ENCODE measurements at places on chromosomes 16 and 17.
A peak's percentile ranks its signal among the peaks of the same experiment; 100 is the strongest.

DNA sequence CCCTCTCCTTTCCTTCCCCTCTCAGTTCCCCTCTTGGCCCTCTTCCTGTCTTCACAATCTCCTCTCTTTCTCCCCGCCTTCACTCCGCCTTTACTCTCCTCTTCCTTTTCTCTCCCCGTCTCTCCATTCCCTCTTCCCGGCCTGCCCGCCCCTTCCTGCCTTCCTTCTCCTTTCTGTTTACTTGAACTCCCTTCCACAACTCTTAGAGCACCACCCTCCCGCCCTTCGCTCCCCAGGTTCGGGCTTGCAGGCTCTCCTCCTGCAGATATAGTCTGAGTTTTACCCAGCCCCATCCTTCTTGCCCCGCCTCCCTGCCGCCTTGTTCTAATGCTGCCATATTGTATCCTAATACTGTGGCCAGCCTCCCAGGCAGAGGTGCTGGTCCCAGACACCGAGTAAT lies 201.5 kb upstream of the N4BP1 start:
- DNase-seq = no peak

DNA sequence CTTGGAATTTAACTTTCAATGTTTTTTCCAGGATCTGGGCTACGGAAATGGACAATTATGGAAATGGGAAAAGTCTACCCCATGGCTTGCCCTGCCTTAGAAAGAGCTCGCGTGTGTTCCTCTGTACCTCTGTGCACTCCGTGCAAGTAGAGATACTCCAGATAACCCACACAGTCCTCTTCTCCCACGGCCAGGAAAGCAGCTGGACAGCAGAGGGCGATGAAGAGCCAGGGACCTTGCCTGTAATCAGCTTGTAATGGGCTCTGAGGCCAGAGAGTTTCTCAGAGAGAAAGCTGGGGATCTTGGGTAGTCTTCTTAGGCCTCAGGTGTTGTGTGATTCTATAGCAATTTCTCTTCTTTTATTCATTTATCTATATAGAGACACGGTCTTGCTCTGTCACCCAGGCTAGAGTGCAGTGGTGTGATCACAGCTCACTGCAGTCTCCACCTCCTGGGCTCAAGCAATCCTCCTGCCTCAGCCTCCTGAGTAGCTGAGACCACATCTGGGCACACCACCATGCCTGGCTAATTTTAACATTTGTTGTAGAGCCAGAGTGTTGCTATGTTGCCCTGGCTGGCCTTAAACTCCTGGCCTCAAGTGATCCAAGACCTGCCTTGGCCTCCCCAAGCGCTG lies 2.4 kb upstream of the SOCS7 start:
- peak; percentile 78 for DNase-seq

DNA sequence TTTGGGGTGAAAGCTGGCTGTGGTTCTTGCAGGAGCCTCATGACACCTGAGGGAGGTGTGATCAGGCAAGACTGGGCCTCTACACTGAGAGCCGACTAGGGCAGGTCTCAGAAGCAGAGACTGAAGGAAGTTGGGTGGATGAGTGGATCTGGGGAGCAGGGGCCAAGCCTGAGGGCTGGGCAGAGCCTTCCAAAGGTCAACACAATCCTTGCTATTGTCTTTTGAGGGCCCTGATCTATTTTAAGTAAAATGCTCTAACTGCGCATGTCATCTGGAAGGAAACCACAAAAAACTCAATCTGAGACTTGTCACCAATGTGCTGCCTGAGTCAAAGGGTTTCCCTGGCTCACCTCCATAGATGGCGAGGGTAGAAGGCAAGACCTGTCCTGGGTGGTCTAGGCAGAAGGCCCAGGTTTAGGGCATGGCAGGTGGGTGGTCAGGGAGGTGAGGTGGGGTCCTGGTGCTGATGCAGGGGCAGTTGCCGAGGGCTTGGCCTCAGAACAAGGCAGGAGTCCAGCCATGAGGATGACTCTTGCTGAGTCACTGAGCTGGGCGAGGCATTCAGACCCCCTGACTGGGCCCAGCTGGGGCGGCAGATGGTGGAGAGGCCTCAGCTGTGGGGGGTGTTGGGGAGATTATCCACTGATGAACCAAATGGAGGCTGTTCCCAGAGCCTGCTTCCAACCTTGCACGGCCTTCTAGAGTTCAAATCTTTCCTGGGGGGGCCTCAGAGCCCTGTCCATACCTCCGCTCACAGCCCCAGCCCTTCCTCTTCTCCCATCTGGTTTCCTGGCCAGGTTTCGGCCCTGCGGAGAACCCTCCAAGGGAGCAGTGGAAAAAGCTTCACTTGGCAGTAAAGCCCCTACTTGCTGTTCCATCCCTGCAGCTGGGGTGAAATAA lies 5.1 kb downstream of the MVP start:
- DNase-seq = no peak

DNA sequence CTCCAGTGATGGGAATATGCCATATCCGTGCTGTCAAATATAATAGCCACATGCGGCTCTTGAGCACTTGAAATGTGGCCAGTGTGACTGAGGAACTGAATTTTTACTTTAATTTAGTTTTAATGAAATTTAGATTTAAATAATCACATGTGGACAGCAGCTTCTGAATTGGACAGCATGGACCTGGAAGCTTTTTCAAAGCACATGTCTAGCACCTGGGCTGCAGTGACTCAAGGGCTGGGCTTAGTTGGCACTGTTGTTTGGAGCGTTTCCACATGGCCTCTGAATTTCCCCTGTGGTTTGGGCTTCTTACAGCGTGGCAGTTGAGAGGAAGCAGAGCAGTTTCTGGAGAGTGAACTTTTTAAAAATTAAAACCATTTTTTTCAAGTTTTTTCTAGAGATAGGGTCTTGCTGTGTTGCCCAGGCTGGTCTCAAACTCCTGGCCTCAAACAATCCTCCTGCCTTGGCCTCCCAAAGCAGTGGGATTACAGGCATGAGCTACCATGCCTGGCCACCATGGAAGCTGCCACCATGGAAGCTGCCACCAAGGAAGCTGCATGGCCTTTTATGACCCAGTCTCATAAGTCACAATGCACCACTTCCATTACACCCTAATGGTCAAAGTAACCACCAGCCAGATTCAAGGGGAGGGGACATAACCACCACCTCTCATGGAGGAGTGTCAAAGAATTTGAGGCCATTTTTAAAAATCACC lies 6.7 kb upstream of the TOB1 start:
- no peak for DNase-seq

GRCh38 chr17:13350466-13350865 lies 251.3 kb downstream of the HS3ST3A1 start:
- no peak for DNase-seq

DNA sequence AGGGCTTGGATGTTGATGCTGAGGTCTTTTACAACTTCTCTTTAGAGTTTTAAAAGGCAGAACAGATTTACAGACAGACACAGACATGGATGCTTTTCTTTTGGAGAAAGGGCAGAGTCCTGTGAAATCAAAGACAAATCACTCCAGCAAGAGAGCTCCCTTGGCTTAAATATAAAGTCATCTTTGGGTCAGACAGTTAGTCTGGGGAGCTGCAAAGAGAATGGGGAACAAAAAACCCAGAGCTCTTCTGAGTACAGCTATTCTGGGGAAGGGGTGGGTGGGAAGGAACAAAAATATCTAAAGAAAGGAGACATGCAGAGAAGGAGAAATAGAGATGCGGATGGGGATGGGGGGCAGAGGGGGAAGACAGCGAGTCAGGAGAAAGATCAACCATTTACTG lies 266.6 kb downstream of the XYLT1 start:
- no peak for DNase-seq

GRCh38 chr16:559021-559380 lies 1.2 kb upstream of the PRR35 start:
- DNase-seq = no peak

DNA sequence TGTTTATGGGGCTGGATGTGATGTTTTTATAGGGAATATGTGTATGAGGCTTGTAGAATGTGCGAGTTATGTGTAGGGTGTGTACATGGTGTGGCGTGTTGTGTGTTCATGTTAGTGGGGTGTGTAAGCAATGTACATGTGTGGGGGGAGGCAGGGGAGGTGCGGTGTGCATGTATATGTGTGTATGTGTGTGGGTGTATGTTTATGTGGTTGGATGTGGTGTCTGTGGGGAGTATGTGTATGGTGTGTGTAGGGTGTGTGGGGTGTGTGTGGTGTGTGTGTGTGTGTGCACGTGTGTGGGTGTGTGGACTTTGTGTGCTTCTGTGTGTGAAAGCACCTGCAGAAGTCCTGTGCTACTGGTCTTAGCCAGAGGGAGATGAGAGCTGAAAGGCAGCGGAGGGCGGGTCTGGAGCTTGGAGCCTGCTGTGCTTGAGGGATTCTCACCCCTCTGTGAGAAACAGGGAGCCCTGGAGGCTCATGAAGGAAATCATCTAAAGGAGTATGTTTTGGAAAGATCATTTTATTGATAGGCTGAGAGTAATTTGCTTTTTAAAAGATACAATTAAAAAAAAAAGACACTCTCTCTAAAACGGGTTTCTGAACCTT lies 222.7 kb downstream of the HS3ST4 start:
- no peak for DNase-seq

- no peak for DNase-seq
These were observed 11.2 kb upstream of the MYLK3 start for GRCh38 chr16:46759309-46759708.

GRCh38 chr17:81694810-81695209 lies 8.4 kb upstream of the MRPL12 start:
- no peak for DNase-seq

GRCh38 chr17:6796017-6796886 lies 20.2 kb downstream of the FBXO39 start:
- DNase-seq = no peak

DNA sequence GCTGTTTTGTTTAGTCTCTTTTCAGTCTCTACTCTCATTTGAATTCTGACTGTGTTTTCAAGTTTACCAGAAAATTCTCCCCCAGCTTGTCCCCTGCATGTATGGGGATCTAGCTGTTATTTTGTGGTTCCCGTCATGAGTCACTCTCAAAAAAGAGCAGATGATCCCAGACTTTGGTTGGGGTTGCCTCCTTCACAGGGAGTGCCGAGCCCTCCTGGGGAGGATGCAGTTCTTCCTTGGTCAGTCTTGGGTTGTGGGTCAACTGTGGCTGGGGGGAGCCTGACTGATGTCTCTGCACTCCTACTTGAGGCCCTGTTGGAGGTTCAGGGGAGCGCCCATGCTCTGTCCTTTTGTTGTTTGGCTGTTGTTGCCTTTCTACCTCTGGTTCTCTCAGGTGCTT lies 37.7 kb downstream of the EPN2 start:
- DNase-seq = no peak

- DNase-seq = no peak
These were observed 658 bp downstream of the TNFRSF12A start for GRCh38 chr16:3020604-3021448.

GRCh38 chr17:48002266-48002915 lies 31.5 kb downstream of the CDK5RAP3 start:
- no peak for DNase-seq

GRCh38 chr16:11639925-11640899 lies 28.0 kb upstream of the SNN start:
- no peak for DNase-seq

DNA sequence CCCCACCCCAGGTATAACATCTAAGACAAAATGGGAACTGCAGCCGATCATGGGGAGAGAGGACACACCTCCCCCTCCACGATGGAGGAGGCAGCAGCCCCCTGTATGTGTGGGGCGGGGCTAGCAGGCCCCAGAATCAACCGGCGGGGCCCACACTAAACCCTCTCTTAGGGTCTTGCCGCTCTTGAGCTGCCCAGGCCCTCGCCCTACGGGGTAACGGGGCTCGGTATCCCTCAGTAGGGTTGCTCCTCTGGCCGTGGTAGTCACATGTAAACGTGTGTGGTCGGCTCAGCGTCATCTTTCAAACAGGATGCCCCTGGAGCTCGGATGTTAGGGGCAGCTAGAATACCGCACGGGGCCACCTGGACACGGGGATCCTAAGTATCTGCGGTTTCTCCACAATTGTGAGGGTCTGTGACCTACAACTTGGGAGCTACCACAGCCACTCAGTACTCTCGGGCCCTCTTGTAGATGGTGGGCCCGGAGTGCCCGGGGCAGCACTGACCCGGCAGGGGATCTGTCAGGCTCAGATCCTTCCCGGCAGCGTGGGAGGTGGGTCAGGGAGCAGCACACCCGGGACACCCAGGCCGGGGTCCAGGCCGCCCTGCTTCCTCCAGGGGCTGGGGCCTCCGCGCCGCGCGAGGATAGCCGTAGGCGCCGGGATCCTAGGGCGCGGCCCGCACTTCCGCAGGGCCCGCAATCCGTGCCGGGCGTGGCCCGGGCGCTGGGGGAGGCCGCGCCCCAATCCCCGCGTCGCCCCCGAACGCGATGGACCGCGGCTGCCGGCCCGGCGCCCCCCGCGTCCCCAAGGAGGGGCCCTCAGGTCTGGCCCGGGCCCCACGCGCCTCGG lies 781 bp downstream of the ARHGDIA start:
- no peak for DNase-seq

GRCh38 chr17:21194703-21195102 lies 19.3 kb downstream of the TMEM11 start:
- no peak for DNase-seq

DNA sequence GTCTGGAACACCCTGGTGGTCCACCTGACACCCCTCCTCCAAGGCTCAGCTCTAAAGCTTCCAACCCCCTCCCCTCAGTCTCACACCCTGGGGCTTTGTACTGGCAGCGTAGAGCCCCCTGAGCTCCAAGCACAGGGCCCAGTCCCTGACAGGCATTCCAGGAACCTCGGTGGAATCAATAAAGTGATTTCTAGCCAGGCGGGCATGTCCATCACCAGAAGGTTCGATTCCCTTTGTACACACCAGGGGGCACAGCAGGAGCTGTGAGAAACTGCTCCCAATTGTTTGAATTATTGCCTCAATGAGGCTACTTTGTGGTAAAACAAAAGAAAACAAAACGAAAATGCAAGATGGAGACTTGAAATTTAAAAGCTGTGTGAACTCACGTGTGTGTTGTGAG lies 51.8 kb downstream of the SMPD3 start:
- peak; percentile 15 for DNase-seq

DNA sequence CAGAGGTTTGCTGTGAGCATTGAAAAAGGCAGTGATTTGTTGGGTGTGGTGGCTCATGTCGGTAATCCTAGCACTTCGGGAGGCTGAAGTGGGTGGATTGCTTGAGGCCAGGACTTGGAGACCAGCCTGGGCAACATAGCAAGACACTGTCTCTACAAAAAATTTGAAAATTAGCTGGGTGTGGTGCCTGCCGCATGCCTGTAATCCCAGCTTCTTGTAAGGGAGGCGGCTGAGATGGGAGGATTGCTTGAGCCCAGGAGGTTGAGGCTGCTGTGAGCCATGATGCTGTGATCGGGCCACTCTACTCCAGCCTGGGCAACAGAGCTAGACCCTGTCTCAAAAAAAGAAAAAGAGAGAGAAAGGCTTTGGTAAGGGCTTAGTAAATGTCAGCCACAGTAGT lies 7.0 kb upstream of the NPIPB2 start:
- DNase-seq = no peak

DNA sequence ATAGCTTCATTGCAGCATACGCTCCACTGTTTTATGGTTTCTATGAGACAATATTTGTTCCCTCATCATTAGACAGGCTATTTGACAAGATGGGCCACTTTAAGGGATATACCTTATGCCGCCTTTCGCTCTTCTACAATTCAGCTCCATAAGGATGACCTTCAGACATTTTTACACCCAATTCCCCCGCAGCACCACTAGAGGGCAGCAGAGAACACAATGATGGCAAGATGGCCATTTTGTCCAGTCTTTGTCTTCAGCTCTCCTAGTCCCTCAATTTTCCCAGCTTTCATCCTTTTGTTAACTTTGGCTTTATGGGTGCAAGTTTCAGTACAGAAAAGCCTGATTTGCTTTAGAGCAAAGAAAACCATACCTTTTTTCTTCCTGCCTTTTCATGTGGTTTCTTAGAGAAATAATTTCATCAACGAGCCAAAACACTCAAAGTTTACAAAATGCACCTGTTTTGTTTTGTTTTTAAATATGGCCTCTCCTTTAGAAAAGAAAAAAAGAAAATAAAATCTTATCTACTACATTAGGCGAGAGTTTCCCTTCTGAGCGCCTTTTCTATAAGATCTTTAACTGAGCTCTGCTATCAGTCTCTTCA lies 355.3 kb downstream of the TOX3 start:
- DNase-seq = peak; percentile 91
